ENCODE measurements at places on chromosomes 6 and 20.
A peak's percentile ranks its signal among the peaks of the same experiment; 100 is the strongest.

DNA sequence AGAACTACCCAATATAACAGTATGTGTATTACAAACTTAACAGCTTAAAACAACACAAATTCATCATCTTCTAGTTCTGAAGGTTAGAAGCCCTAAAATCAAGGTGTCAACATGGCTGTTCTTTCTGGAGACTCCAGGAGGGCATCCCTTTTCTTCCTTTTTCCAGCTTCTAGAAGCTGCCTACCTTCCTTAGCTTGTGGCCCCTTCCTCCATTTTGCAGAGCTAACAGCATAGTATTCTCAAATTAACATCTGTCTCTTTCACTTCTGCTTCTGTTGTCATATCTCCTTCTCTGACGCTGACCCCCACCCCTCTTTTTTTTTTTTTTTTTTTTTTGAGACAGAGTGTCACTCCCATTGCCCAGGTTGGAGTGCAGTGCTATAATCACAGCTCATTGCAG is 52.8 kb upstream of the AKIRIN2 start:
- no peak for DNase-seq

DNA sequence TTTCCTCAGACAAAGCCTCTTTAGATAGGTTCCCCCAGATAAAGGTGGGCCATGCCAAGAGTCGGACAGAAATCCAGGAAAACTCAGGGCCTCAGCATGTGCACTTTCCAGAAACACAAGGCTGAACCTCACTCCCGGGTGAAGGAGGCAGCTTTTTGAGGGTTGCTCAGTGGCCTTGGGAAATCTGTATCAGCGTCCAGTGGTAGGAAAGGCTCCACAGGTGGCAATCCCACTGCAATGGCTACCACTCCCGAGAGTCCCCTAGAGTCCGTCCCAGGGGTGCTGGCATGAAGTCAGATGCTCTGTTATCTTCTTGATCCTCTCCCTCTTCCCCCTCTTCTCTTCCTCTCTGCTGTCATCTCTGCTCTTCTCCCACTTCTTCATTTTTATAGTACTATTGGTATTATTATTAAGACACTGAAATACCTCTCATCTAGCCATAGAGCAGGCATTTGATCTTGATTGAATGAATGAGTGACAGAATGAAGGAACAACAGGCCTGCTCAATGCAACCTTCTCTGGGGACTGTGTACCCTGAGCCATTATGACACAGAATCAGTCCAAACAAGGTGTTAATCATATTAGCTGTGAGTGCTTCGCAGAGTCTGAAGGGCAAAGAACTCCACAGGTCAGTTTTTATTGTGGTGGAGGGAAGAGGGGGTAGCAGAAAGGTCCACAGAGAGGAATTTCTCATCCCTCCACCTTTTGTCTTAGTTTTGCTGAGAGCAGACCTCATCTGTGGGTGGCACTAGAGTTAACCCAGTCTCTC is 13.3 kb downstream of the SLC22A1 start:
- DNase-seq, result no peak

- no peak for DNase-seq
These were observed 5.9 kb upstream of the DEK start for GRCh38 chr6:18270216-18270615.

- peak; percentile 25 for DNase-seq
These were observed 21.2 kb upstream of the BHLHE23 start for GRCh38 chr20:63027922-63028389.

- DNase-seq, result peak; percentile 86
These were observed 6.5 kb upstream of the SLC24A3 start for GRCh38 chr20:19205981-19206396.

- DNase-seq, result no peak
These were observed 101.3 kb downstream of the MTHFD1L start for GRCh38 chr6:150966786-150967185.

DNA sequence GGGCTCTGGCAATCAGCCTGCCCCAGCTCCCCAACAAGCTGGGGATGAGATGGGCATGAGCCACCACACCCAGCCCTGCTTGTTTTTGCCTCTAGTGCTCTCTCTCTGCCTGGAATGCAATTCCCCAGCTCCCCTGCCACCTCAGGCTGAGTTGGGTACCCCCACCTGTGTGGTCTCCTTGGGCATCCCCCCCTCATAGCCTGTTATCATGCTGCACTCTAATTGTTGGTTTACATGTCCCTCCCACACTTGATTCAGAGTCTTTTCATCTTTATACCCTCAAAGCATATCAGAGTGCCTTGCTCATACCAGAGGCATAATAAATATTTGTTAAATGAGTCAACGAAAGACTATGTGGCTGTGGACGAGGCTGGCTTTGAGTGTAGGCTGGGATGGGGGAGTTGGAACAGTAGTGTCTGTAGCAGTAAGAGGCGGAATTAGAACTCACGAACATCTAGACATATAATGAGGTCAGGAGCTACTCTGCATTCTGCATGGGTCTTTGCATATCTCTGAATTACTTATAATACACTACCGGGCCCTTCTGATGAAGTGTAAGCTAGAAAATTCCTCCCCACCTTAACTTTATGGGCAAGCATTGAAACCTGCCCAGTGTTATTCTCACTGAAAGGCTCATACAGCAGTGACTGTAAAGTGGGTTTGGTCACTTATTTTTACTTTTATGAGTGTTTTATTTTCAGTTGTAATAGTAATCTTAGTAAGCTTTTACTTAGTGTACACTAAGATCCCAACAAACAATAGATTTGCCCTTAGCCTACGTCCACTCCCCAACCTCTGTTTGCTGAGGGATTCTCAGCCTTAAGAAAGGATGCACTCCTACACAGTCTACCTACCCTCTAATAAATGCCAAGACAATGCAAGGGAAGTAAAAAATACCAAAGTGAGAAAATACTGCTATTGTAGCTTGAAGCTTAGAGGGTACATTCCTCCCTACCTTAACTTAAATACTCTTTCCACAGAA is 58.7 kb downstream of the EDN1 start:
- DNase-seq, result no peak

DNA sequence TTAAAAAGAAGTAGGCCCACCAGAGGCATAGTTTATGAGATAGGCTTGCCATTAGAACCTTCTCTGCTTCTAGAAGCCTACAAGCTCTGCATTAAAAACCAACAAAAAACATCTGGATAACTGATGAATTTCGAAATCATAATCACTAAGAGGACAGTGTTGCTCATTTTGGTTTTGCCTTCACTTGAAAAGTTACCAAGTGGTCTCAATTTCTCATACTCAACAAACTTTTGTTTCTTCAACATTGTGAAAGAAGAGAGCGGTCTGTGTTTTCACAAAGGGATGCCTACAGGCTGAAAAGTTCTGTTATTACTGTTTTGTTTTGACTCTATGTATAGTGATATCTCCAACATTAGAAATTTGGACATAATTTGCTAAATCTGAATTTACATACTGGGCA is 98.9 kb downstream of the PDSS2 start:
- DNase-seq, result no peak
